ENCODE measurements at places on chromosomes 6 and 20. TPM values are rescaled to one million over a fixed set of nuclear protein-coding genes. Genes with fewer than 3 reads are reported as not detected.

DNA sequence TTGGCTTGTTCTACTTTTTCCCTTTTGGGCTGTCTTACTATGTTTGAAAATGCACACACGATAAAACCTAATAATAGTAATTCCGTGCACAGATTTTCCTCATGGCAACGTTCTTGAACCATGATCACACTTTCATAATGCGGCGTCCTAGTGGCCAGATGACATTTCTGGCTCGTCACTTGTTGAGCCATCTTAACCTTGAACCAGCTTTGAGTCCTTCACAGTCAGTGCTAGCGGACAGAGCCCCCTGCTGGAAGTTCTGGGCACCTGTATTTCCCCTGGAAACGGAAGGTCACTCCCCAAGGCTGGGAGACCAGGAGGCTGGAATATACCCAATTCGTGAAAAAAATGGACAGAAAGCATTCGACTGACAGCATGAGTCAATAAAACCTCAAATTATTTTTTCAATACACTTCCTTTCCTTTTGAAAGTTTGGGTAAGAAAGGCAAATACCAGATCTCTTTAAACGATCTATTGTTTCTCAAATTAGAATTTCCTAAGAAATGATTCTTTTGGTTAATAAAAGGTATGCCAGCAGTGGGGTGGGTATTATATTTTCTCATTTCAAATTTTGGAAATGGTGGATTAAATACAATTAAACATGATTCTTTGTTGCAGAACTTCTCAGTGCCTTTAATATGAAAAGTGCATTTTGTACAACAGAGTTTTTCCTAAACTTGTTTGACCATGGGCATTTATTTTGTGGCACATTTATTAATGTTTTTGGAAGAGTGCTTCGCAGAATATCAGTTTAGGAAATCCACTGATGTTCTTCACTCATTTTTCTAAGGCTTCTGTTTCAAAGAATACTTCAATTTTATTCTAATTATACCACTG lies 542.3 kb downstream of the QKI start:
- peaks cover 80% of the 10 kb centered on the region for H3K4me1 ChIP-seq
- no peak overlapping the region for H3K27ac ChIP-seq
- peak overlapping the region; percentile 27 for H3K4me3 ChIP-seq

DNA sequence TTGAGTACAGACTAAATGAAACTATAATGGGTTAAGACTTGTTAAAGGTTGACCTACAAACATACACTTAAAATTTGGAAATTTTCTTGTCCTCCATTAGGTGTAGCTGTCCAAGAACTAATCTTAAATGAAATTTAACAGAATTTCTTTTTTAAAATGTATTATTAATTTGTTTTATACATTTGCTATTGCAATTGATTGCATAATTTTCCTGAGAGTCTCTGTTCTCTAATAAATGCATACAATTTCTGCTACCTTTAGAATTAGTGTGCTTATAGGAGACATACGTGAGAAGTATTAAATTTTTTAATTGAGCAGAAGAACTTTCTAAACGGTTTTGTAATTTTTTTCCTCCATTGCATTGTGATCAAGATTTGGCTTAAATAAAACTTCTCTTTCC lies 1.5 kb downstream of the FAM135A start:
- peaks cover 3% of the 10 kb centered on the region for H3K27me3 ChIP-seq
- no peak for DNase-seq
- peaks cover 38% of the 10 kb centered on the region for H3K4me1 ChIP-seq
- H3K36me3 ChIP-seq: peaks cover 11% of the 10 kb centered on the region
- H3K4me3 ChIP-seq: peak overlapping the region; percentile 90
- H3K27ac ChIP-seq: no peak overlapping the region

- no peak overlapping the region for H3K4me3 ChIP-seq
- peaks cover 13% of the 10 kb centered on the region for H3K36me3 ChIP-seq
- peaks cover 57% of the 10 kb centered on the region for H3K4me1 ChIP-seq
- DNase-seq: no peak
- no peaks in the 10 kb centered on the region for H3K27me3 ChIP-seq
Observed at GRCh38 chr6:148367411-148368024, 24.9 kb downstream of the SASH1 start.

DNA sequence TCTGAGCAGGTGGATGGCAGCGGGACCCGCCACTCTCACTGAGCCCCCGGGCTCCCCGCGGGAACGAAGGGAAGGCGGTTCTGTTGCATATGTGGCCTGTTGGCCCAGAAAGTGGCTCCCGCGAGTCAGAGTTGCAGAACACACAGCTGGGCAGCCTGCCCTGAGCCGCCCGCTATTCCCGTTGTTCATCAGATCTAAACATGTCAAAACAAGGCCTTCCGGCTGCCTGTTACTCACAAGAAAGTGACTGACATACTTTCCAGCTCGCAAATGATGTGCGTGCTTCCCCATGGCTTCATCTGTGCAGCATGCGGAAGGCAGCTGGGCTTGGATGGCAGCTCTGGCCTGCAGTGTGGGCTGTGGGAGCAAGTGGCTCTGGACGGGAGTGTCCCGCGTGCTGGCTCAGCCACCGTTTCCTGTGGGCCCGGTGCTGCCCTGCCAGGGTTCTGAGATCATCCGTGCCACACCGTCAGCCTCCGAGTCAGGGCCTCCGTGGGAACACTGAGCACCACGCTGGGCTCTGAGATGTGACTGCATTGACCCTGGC lies 227.3 kb downstream of the ERMARD start:
- H3K36me3 ChIP-seq: no peaks in the 10 kb centered on the region
- H3K4me3 ChIP-seq: no peak overlapping the region

GRCh38 chr6:133097208-133097607 lies 143.9 kb upstream of the EYA4 start:
- no peak for DNase-seq
- no peaks in the 10 kb centered on the region for H3K36me3 ChIP-seq
- H3K27ac ChIP-seq: peak overlapping the region; percentile 16
- H3K4me3 ChIP-seq: no peak overlapping the region
- H3K4me1 ChIP-seq: peaks cover 44% of the 10 kb centered on the region

DNA sequence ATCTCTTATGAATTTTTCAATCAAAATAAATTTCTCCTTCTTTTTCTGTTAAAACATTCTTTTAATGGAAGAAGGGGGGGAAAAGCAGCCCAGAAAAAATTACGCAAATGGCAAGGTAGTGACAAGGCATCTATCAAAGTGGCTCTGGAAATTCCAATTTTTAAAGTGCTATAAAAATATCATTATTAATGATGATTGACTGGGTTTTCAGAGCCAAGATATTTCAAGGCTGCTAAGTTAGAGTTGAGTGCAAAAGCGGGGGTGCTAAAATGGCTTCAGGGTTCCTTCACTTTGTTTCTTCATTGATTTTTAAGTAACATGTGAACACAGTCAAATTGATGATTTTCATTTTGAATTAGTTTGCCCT lies 171.6 kb upstream of the CITED2 start:
- H3K4me3 ChIP-seq: no peak overlapping the region
- no peaks in the 10 kb centered on the region for H3K27me3 ChIP-seq

CTCFL gene
- 0.14 TPM for total RNA-seq

VIP gene
- total RNA-seq: not detected

METTL24 gene
- total RNA-seq: 3.6 TPM
